ENCODE measurements at places on chromosomes 2 and 18. TPM values are rescaled to one million over a fixed set of nuclear protein-coding genes. Genes with fewer than 3 reads are reported as not detected.

MC4R gene
- total RNA-seq: 0.16 TPM

BOK gene
- total RNA-seq: 16.7 TPM

ASPRV1 gene
- 2.9 TPM for total RNA-seq

TWIST2 gene
- total RNA-seq: 20.5 TPM

MTCL1 gene
- total RNA-seq: 24.2 TPM

LOXHD1 gene
- total RNA-seq: 1.2 TPM

SNTG2 gene
- 0.69 TPM for total RNA-seq

LRP2 gene
- total RNA-seq: 0.26 TPM

MAPK4 gene
- 3.6 TPM for total RNA-seq

ABCA12 gene
- total RNA-seq: 0.58 TPM

C2orf15 gene
- total RNA-seq: 1.5 TPM

- DNase-seq: no peak
Observed at GRCh38 chr2:109638795-109639194, 24.6 kb downstream of the SOWAHC start.

DNA sequence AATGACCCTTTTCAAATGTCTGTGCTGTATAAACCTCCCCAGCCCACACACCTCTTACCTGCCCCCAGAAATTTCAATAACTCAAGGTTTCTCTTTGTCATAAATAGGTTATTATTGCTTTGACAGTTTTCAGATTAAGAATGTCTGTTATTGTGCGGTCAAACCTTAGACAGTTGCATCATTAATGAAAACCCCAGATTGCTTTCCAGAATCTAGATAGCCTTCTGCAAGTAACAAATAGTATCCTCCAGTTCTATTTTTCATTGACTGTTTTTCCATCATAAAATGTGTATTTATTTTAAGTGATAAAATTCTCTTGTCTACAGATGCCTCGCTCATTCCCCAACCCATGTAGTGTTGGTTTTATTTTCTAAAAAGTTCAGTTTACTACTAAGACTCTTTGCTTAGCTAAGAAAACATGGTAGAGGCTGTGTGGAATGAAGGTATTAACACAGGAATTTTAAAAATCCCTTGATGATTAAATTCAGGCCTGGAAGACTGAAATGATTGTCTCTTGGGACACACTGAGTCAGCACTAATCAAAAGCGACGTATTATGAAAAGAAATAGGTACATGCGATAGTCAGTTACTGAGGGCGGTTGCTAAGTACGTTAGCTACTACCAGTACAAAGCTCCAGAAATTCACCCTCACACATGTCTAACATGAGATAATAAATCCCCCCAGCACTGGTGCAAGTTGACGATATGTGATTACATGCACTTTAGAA, 38.4 kb upstream of the ITGAV start:
- no peak for DNase-seq

- no peak for DNase-seq
Observed at GRCh38 chr18:80228051-80228848, 19.1 kb downstream of the PARD6G start.

GRCh38 chr2:199160081-199160480, 297.7 kb downstream of the SATB2 start:
- no peak for DNase-seq

DNA sequence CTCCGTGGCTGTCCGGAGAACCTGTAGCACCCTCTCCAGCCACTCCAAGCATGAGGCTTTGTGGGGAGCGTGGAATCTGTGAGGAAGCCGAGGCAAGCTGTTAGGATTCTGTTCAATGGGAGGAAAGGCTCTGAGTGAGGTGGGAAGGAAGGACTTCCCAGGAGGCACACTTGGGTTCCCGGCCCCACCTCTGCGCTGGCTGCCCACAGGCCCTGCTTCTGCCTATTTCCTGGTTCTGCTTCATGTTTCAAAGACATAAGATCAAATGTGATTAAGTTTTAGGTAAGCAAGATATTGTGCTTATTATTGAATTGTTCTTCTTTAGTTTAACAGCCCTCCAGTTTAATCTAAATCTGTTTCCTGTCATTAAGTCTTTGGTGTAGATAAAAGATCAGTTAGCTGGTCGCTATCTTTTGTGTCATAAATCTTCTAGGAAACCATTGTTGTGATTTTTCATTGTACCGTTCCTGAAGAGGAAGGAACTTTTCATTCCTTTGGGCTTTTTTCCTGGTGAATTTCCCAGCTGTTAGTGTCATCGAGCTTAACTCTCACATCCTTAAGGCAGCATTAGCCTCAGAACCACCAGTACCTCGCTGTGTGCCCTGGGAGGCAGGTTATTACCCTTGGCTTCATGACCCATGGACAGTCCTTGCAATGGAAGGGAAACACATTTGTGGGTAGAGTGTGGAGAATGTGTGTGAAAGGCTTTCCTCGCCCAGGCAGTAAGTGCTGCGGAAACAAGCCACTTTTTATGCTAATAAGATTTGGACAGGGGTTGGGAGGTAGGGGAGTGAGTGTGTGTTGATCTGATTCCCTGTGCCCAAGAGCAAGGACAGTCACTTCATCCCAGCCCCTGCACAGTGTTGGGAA, 61.9 kb upstream of the ALPP start:
- DNase-seq: no peak

DNA sequence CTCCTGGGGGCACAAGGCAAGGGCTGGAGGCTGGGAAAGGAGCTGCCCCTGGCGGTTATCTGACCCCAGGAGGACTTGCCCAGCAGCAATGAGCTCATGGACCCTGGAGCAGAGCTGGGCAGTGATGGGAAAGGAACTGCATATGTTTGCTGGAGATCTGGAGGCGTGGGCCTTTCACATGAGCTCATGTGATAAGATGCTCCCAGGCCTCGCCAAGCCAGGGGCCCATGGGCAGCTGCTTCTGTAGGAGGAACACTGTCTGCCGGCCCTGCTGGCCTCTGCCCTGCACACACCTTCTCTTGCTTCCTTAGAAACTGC, 9.0 kb upstream of the NPPC start:
- no peak for DNase-seq

- no peak for DNase-seq
Observed at GRCh38 chr2:37842732-37843440, 82.2 kb upstream of the RMDN2 start.

DNA sequence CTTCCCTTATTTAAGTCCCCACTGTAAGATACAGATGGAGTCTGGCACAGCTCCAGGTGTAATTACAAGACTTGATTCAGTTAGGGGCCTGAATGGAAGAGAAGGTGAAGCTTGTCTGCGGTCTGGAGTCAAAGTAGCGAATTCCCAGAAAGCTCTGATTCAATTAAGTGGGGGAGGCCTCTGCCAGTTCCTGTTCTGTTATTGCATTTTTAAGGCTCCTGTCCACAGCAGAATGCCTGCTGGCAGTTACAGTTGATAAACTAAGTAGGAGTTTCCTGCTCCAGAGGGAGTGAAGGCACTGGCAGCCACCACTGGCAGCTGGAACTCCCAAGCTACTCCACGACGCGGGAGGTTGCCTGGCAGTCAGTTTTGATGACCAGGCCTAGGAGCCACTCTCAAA, 181.1 kb downstream of the SOCS6 start:
- DNase-seq: no peak

- DNase-seq: no peak
Observed at GRCh38 chr2:124678043-124678442, 653.0 kb downstream of the CNTNAP5 start.

DNA sequence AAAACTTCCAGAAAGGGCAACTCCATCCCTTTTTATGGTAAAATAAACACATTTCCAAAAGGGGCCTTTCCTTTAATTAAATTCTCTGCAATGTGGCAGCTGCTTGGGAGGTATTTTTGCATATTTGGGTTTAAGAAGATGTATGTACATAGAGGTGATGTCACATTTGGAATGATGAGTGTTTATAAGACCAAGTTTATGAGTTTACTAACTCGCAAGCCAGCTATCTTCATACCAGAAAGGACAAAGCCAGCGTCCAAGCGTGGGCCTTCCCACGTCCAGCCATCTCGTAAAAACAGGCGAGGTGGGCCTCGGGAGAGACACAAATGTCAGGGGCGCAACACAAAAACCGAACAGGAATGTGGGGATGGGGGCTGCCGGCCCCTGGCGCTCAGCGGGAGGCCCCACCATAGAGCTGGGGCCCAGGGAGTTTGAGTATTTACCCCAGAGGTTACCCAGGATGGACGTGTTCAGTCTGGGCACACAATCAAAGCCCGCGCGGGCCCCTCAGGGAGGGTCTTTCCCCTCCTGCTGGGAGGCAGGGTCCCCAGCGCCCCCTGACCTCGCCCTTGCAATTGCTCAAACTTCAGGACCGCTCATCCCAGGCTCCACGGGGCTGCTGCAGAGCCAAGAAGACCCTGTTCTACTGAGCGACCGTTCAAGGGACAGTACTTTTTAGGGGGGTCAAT, 137.3 kb downstream of the TWIST2 start:
- DNase-seq: peak; percentile 55

- DNase-seq: no peak
Observed at GRCh38 chr2:187232749-187233148, 215.3 kb downstream of the CALCRL start.

DNA sequence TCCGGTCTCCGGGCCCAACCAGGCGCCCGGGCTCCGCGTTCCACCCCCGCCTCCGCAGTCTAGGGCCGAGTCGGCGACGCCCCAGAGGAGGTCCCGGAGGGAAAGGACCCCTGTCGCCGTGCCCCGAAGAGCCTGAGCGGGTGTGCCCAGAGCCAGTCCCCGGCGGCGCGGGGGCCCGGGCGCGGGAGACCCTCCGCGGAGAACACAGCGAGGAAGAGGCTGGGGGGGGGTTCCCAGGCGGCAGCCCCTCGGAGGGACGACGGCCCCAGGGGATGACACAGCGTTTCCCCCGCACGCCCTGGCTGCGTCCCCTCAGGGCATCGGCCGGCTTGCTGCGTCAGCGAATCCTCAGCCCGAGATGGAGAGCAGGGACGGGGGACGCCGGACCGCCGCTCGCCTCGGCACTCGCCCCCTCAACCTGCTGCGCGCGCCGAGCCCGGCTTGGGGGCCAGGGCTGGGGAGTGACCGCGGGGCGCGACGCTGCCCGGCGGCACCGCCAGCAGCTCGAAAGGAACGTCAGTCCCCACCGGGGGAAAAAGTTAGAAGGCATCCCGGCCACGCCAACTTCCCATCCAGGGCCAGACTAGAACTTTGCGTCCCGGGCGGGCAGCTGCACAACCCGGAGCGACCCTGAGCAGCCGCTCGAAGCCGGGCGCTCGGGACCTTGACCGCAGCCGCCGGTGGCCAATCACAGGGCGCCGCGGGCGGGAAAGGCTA, 711 bp downstream of the SFXN5 start:
- DNase-seq: no peak

- DNase-seq: no peak
Observed at GRCh38 chr2:219831957-219832356, 204.5 kb downstream of the SLC4A3 start.

DNA sequence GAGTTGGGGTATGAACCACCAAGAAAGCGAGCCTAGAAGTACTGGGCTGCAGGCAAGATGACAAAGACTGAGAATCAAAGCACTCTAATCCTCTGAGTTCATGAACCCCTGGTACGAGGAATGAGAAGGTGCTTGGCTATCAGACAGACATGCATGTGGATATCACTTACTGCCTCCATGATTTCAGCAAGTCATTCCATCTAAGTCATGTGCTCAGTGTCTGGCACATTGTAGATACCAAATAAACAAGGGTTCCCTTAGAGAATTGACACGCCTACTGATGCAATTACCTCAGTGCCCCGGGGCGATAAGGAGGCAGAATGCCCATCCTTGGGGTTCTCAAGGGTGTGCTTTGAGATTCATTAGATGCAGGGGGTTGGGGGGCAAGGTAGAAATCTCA, 125.6 kb upstream of the PKDCC start:
- DNase-seq: no peak

- no peak for DNase-seq
Observed at GRCh38 chr2:125169764-125170146, 1144.7 kb downstream of the CNTNAP5 start.

GRCh38 chr2:175461839-175462238, 280.3 kb upstream of the ATP5MC3 start:
- no peak for DNase-seq

DNA sequence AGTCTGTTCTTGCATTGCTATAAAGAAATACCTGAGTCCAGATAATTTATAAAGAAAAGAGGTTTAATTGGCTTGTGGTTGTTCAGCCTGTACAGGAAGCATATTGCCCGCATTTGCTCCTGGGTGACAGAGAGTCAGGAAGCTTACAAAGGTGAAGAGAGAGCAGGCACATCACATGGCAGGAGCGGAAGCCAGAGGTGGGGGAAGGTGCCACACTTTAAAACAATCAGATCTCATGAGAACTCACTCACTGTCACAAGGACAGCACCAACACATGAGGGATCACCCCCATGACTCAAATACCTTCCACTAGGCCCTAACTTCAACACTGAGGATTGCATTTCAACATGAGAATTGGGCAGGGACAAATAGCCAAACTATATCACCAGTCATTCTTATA, 124.8 kb upstream of the COL5A2 start:
- no peak for DNase-seq

- DNase-seq: no peak
Observed at GRCh38 chr2:172922815-172923214, 152.8 kb upstream of the MAP3K20 start.

DNA sequence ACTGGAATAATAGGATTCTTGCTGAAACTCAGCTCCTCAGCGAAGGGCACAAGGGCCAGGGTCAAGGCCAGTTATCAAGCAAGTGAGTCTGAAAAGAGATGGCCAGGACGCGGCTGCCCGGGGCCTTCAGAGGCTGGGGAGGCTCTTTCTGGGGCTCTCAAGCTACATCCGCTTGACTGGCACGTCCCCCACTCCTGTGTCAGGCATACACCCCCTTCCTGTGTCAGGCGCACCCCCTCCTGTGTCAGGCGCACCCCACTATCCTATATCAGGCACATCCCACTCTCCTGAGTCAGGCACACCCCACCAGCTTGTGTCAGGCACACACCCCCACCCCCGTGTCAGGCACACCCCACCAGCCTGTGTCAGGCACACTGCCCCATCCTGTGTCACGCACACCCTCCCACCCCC, 91.8 kb downstream of the TPO start:
- DNase-seq: no peak

DNA sequence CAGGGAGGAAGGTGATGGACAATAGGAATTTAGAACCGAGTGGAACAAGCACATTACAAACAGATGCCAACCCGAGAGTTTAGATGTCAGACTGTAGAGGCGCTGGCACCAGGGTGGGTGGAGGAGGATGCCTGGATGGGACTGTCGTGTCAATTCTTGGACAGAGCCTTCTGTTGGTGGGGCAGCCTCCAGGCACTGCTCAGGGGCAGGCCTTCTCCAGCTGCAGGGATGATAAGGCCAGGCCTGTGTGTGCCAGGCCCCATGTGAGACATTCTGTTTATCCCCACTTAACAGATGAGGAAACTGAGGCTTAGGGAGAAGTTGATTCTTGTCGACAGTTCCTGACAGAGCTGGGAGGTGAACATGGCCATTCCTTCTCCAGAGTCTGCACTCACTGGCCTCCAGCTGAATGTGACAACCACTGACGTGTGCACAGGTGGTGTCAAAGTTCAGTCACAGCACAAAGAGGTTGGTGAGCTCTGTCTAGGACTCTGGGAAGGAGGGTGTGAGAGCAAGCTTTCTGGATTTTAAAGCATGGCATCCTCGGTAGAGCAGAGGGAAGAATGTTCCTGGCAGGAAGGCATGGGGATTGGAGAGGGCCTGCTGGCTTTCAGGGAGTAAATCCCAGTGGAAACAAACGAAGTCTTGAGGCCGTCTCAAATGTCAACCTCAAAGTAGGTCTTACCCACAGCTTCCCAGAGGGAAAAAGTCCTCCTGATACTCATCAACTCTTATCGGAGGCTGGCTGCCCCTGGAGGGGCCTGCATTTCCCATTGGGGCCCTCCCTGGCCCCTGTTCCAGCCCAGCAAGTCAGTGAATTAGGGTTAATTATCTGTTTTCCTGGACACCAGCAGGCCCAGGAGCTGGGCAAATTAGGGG, 52.4 kb downstream of the GLI2 start:
- DNase-seq: no peak

- DNase-seq: no peak
Observed at GRCh38 chr2:235542733-235543127, 48.9 kb downstream of the AGAP1 start.

- no peak for DNase-seq
Observed at GRCh38 chr2:20213651-20214565, 11.0 kb downstream of the SDC1 start.
